ENCODE measurements at places on chromosomes 16 and 17.

GRCh38 chr16:64051824-64052223 is 1070.0 kb downstream of the CDH11 start:
- peak; percentile 37 for DNase-seq

- peak; percentile 93 for DNase-seq
Observed at GRCh38 chr16:50396761-50397535, 28.2 kb upstream of the BRD7 start.

DNA sequence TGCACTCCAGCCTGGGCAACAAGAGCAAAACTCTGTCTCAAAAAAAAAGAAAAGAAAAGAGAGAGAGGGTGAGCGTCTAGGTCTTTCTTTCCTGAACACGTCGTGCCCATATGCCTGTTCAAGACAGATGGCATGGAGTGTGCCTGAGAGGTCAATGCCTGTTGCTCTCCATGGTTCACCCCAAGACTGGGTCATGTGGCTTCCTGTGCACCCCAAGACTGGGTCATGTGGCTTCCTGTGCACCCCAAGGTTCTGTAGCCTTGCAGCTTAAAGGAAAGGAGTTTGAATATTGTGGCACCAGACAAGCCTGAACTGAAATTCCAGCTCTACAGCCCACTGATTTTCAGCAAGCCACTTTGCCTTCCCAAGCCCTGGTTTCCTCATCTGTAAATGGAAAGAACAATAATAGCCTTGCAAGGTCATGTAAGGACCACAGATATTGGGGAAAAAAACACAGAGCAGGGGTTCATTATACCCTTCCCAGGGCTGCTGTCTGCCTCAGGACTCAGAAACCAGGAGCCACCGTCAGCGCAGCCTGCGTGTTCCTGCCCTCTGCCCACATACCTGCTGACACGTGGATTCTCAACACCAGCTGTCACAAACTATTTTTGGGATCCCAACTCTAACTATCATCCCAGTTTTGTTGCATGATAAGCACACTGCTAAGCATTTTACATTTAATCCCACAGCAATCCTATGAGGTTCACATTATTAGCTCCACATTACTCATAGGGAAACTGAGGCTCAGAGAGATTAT is 18.0 kb upstream of the NAGS start:
- DNase-seq, result no peak

GRCh38 chr16:56603589-56603988 is 4.8 kb upstream of the MT2A start:
- peak; percentile 72 for DNase-seq

- peak; percentile 57 for DNase-seq
Observed at GRCh38 chr17:16428098-16428882, 12.9 kb downstream of the TRPV2 start.

- no peak for DNase-seq
Observed at GRCh38 chr16:77895962-77896361, 107.6 kb downstream of the VAT1L start.

GRCh38 chr17:4329838-4330237 is 36.6 kb downstream of the UBE2G1 start:
- peak; percentile 91 for DNase-seq

All from PC-3 (cell line).